ENCODE measurements at places on chromosomes 13 and 19.

DNA sequence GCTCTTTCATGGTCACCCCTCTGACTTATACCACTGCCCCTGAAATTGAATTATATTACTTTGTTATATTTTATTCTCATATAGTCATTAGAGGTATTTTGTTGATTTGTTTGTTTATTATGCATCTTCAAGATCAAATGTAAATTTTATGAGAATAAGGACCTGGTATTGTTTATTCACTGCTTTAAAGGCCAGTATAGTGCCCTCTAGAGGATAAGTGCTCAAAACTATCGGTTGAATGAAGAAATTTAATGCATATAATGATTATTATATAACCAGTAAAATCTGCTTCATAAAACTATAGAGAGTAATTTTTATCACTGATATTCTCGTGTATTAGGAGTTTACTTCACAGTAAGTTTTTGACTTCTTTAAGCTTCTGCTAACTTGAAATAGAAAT lies 1401.9 kb downstream of the SLITRK1 start:
- no peak for DNase-seq

- no peak for DNase-seq
Observed at GRCh38 chr19:38172001-38172400, 52.0 kb downstream of the DPF1 start.

- DNase-seq: no peak
Observed at GRCh38 chr19:54206030-54206830, 5.6 kb downstream of the RPS9 start.

GRCh38 chr13:37194428-37194861 lies 89.0 kb upstream of the CSNK1A1L start:
- DNase-seq: no peak

GRCh38 chr19:39679056-39679790 lies 23.5 kb downstream of the LGALS16 start:
- no peak for DNase-seq

GRCh38 chr13:111449041-111449440 lies 128.6 kb downstream of the TEX29 start:
- DNase-seq: no peak

GRCh38 chr13:80666782-80667552 lies 326.0 kb upstream of the SPRY2 start:
- DNase-seq: no peak

GRCh38 chr19:47357788-47358680 lies 8.9 kb downstream of the DHX34 start:
- no peak for DNase-seq

DNA sequence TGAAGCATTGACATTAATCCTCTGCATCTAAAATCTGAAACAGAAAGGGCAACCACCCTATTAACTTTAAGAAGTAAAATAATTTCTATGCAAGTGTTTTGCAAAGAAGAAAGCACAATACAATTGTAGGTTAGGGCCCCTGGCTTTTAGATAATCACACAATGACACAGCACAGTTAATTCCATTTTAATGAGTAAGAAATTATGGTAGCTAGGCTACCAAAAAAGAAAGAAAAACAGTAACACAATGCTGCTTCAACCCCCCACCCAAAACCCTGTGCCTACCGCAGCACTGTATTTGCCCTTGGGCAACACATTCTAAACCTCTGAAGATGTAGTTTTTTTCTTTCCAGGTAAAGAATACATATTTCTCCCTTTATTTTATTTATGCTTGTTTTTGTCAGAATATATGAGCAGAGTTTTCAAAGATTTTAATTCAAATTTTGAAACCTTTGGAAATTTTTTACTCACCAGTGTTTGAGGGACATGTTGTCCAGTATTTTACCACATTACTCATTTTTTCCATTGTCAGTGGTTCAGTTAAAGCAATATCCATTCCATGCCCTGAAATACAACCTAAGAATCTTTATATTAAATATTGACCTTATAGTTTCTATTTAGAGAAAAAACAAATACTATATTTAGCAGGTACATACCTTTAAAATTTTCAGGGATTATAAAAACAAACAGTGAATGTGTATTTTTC lies 21.1 kb downstream of the SOHLH2 start:
- peak; percentile 23 for DNase-seq

GRCh38 chr13:105410602-105411001 lies 1124.9 kb downstream of the EFNB2 start:
- no peak for DNase-seq

DNA sequence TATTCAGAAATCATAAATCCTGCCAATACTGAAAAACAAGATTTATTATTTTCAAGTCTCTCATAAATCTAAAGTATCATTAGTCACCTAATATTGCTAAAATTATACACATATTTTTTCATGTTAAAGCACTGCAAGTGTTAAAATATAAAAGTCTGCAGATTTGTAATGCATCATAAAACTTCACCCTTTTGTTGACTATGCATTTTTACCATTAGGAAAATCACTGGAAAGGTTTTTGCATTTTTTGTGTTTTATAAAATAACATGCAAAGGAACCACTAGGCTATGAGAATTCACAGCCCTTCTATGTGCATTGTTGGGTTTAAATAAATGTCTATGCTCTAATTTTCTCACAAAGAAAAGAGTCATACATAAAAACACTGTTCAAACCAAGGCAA lies 407.3 kb downstream of the DACH1 start:
- no peak for DNase-seq

- no peak for DNase-seq
Observed at GRCh38 chr19:23887642-23888041, 27.0 kb upstream of the ZNF726 start.

GRCh38 chr13:29573190-29573589 lies 22.3 kb downstream of the SLC7A1 start:
- no peak for DNase-seq

All from T1000 (cell line).